ENCODE measurements at places on chromosomes 11 and 22.

- DNase-seq, result no peak
Measured at GRCh38 chr11:112290493-112290850, 29.8 kb upstream of the PLET1 start.

GRCh38 chr22:40000171-40000570 is 5.4 kb downstream of the FAM83F start:
- no peak for DNase-seq

GRCh38 chr11:113697756-113698407 is 8.2 kb downstream of the TMPRSS5 start:
- DNase-seq, result no peak

DNA sequence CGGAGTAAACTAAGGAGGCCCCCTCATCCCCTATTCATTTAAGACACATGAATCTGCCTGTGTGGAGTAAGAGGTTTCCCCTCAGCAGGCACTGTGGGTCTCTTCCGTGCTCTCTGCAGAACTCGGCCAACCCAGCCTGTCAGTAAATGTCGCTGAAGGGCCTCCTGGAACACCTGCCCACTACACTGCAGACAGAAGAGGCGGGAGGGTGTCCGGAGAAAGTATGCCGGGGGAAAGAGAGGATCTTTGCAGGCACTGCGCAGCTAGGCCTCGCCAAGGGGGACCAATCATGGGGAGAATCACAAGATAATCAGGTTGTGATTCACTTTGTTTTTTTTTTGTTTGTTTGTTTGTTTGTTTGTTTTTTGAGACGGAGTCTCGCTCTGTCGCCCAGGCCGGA is 110.8 kb downstream of the MORC2 start:
- no peak for DNase-seq

GRCh38 chr11:12809364-12809763 is 135.1 kb downstream of the TEAD1 start:
- DNase-seq, result no peak

- no peak for DNase-seq
Measured at GRCh38 chr11:65077451-65077850, 6.4 kb downstream of the CDCA5 start.

- peak; percentile 90 for DNase-seq
Measured at GRCh38 chr11:125514336-125515101, 18.5 kb upstream of the FEZ1 start.

Measured in natural killer cell (primary cell).